ENCODE measurements at places on chromosomes 7 and 10. TPM values are rescaled to one million over a fixed set of nuclear protein-coding genes. Genes with fewer than 3 reads are reported as not detected.

DNA sequence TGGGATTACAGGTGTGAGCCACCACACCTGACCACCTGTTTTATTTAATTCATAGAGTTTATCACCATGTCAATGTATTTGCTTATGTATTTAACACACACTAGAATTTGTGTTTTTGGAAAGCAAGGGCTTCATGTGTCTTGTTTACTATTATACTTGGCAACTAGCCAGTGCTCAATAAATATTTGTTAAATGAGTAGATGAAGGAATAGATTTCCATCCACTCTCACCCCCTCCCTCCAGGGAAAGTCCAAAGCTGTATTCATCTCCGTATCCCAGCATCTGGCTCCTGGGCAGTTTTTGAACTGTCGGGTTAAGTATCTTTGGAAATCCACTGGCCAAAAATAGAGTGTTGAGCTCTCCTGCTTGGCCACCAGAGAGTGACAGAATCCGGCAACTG lies 4.6 kb upstream of the RADIL start:
- no peak for DNase-seq

- no peak for DNase-seq
Observed at GRCh38 chr7:120475994-120476393, 203.0 kb downstream of the KCND2 start.

DNA sequence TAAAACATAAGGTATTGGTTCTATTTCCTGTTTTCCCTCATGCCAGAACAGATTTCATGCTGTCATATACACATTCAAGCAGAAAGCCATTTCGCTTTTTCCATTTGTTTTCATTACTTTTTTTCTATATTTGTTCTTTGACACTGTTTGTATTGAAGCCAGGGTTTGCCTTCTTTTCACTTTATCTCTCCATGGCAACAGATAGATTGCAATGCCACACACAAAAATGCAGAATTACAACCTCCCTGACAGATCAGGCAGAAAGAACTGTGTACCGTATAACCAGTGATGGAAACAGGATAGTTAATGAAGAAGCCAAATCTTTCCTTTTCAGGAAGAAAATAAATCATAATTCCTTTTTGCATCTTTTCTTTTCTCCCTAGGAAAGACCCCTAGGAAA lies 103.0 kb upstream of the PCGF5 start:
- no peak for DNase-seq

The SFTPD gene
- 0.42 TPM for polyA plus RNA-seq

GRCh38 chr10:28130267-28130666 lies 131.4 kb upstream of the ODAD2 start:
- no peak for DNase-seq

GRCh38 chr10:20624642-20625041 lies 272.5 kb downstream of the NEBL start:
- DNase-seq = no peak

- DNase-seq = no peak
Observed at GRCh38 chr7:115805458-115805857, 225.1 kb downstream of the TFEC start.

Measured in large intestine (tissue), 12 donors.